ENCODE measurements at places on chromosomes 5 and 9.

GRCh38 chr9:136093346-136093986 is 1.6 kb downstream of the NACC2 start:
- no peak for DNase-seq

DNA sequence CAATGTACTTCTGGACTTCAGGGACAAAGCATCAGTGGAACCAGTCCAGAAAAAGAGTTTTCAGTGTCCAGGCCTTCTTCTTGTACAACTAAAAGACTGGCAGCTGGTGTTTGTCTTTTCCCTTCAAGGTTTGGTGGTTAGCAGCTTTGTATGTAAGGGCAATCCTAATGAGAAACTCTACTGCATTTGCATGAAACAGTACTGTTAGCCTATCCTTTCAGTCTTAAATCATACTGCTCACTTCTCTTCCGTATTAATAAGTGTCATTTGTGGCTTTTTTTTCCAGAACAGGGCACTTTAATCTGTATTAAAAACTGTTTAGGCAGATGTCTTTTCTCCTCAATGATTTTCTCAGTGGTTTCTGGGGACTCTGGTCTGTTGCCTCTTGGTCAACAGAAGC is 48.9 kb downstream of the FAM174A start:
- DNase-seq: no peak

DNA sequence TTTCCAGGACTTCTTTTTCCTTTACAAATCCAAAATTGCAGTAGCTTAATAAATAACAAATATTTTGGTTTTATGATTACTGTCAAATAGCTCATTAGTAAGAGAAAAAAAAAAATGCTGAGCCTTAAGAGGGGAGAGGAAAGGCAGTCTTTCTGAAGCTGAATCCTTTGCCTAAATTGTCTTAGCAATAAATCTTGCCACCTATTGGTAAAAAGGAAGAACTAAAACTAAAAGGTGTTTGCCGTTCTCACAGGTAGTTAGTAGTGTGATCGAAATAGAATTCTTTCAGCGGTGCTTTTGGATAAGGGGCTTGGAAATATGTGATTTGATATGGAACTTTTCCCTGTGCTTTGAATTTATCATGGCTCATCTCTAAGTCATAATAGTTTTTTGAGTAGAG is 31.2 kb downstream of the PIK3R1 start:
- no peak for DNase-seq

DNA sequence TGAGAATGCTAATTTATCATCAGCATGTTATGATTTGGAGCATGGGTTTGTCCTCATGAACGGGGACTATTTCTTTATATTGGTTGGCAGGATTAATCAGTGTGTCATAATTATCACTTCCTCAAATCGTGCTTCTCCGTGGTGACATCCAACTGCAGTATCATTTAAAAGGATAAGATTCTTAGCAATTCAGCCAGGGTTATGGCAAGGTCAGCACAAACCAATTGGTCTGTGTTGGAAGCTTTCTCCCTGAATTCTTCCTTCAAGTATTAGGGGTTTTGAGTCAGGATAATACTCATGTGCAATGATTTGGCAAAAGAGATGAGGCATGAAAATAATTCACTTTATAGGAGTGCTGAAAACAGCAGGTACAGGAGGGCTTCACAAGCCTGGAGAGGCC is 5.5 kb upstream of the CAMLG start:
- DNase-seq: no peak

DNA sequence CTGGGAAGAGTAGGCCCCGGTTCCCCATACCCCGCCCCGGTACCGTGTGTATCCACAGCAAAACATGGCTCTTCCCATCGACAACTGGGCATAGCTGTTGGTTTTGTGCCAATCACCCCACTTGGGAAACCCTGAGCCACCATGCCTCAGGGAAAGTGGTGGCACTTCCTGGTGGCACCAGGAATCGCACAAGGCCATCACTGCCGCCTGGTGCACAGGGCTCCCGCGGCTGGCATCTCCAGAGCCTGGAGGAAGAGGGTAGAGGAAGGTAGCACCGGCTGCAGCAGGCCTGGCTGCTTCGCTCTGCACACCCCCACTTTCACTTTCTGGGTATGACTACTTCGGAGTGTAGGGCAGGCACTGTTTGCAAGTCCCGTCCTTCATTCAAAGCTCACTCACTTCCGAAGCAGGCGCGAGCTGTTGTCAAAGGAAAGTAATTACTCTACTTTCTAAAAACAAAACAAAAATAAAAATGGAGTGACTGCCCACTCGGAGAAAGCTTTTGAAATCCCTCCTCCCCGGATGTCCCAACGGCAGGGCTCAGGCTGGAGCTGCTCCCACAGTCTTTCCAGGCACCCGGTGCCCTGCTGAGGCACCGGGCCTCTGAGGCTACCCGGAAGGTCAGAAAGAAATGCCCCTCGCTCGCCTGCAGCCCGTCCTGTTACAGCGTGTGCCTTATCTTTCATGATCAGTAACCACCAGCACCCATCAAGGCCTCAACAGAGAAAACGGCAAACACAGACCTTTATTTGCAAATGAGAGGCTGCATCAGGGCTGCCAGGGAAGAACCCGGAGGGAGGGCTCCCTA is 2.0 kb downstream of the BRD3 start:
- DNase-seq: peak; percentile 68

- no peak for DNase-seq
Measured at GRCh38 chr5:167754501-167755021, 536.9 kb upstream of the WWC1 start.

GRCh38 chr5:164844348-164844747 is 1338.9 kb downstream of the MAT2B start:
- DNase-seq: no peak

- DNase-seq: no peak
Measured at GRCh38 chr9:86460216-86461002, 106.2 kb upstream of the TUT7 start.

GRCh38 chr5:152532714-152533113 is 127.6 kb upstream of the NMUR2 start:
- no peak for DNase-seq

DNA sequence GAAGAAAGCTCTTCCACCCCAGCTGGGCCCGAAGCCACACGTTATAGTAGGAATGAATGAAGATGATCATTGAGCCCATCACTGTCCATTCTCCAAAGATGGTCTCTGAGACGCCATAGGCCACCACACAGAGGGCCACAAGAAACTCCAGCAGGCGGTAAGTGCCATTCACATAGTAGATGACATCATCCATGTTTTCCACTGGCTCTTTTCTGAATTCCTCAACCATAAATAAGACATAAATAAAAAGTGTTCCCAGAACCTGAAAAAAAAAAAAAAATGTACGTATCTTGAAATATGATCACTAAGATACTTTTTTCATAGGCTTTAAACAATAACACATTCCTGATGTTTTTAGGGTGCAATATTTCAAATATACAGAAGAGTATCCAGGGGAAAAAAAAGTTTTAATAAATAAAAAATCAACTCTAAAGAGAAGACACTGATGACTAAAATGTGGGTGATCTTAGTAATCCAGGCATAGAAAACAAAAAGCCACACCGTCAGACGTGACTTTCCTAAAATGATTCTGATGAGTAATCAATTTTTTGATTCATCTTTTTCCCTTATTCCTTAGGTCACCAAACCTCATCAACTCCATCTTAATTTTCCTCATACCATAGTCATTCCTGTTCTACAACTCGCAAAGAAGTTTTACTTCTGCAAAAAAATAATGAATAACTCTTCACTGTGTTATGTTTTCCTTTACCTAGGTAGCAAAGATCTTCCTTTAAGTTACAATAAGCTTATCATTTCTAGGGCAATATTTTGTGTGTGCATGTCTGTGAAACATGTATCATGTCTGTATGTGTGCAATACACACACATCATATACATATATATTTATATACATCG is 47.8 kb downstream of the RNF145 start:
- no peak for DNase-seq

Data from activated naive CD4-positive, alpha-beta T cell treated with Interleukin-2 at 50 U/mL for 16 hours (primary cell).